SHP77 (cell line): ENCODE measurements at places on chromosomes 5 and 9.
A peak's percentile ranks its signal among the peaks of the same experiment; 100 is the strongest.

GRCh38 chr5:123802298-123802951 lies 290.4 kb downstream of the CSNK1G3 start:
- DNase-seq = no peak

DNA sequence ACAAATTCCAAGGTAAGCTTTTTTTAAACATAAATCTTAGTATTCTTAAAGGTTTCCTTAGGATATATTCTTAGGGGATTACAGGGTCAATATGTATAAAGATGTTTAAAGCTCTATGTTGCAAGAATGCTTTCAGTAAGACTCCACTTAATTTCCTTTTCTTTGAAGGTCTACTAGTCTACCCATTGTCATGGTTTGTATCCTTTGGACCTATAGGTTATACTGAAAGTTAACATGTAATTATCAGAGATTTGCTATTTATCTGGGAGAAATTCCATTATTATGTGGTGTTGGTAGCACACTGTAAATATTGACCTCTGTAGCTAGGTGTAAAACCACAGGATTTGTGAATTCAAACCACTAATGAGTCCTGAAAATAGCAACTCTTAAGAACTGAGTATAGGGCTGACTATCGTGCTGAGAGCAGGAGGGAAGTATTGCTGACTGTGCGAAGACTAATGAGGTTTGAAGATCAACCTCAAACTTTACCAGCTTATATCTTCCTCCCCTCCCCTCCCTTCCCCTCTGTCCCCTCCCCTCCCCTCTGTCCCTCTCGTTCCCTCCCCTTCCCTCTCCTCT lies 85.6 kb downstream of the GADD45G start:
- no peak for DNase-seq

- peak; percentile 46 for DNase-seq
Observed at GRCh38 chr5:14105718-14106410, 37.3 kb upstream of the TRIO start.

GRCh38 chr5:169655353-169655752 lies 18.3 kb downstream of the DOCK2 start:
- no peak for DNase-seq

DNA sequence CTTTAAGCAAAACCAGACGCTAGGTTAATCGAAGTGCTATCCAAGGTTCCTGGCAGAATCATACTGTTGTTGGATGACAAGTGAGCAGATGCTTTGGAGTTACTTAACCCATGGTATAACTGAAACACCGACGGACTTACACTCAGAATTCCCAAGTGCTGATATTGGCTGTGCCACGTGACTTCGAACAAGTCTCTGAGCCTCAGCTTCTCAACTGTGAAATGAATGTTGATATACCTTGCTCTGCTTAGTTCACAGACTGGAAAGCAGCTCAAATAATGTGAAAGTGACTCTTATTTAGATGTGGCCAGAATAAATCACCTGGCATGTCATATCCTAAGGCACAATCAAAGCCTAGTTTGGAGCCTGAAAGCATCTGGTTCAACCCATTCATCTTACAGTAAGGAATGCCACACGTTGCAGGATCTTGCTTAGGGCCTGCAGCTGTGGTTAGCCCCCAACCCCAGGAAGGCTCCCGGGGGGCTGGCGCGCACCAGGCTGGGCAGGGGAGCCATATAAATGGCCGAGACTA lies 759 bp downstream of the GEMIN5 start:
- DNase-seq = peak; percentile 2

GRCh38 chr9:132994410-132995120 lies 16.1 kb downstream of the GFI1B start:
- no peak for DNase-seq

DNA sequence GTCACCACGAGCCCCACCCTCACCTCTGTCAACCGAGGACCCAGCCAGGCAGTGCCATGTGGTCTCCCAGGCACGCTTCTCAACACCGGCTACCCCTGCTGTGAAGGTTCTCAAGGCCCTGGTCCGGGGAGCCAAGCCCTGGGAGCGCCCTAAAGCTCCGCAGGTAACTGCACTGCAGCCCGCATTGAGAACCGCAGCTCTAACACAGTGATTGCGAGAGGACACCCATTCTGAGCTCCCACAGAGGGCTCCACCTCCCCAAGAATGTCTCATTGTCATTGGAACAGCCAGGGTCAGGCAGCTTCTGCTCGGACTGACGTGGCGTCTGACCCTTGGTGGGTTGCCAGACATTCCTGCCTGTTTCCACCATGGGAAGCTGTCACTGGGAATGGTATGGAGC lies 88.3 kb downstream of the ANKRD33B start:
- no peak for DNase-seq

DNA sequence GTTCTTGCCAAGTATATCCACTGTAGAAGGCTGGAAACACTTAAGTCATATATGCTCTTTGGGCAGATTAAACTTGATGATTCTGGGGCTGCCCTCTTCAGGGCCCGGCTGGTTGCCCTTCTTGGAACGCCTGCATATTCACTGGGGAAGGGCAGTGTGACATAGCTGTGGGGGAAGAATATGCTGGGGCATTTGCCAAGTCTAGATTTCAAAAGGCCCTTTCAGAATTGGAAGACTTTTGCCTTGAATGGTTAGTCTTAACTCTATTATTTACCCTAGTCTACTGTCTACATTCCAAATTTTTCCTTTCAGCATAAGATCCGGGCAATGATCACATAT lies 161.2 kb upstream of the PITX1 start:
- no peak for DNase-seq

GRCh38 chr9:212297-212696 lies 2.4 kb upstream of the DOCK8 start:
- no peak for DNase-seq

- DNase-seq = no peak
Observed at GRCh38 chr5:159031915-159032314, 67.8 kb downstream of the EBF1 start.

GRCh38 chr9:125953314-125954019 lies 206.3 kb downstream of the PBX3 start:
- no peak for DNase-seq
